ENCODE measurements at places on chromosomes 13 and 19.
A peak's percentile ranks its signal among the peaks of the same experiment; 100 is the strongest.

DNA sequence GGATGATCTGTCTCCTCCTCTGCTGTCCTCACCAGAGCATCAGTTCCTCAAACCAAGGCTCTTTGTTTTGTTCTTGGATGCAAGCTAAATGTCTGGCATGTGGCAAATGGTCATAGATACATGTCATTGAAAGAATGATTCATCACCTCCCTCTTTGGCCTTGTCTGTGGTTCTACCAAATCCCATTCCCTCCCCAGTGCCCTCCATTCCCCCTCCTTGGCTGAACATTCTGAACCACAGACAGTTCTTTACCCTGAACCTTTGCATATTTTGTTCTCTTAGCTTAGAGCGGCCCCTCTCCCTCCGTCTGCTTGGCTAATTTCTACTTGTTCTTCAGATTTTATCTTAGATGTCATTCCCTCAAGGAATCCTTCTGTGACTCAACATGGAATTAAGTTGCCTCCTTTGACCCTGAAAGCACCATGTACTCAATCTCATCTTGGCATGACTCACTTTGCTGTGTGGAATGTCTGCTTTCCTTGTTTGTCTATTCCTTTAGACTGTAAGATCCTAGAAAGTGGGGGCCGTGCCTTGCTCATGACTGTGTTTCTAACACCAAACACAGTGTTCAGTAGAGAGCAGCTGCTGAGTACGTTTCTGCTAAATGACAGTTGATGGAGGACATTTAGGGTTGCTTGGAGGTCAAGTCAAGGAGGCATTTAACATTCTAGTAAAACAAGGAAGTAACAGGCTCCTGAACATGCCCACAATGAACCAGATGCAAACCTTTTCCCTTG is 8.1 kb downstream of the ALOX5AP start:
- peak; percentile 19 for DNase-seq

GRCh38 chr13:67101730-67102467 is 128.2 kb downstream of the PCDH9 start:
- DNase-seq, result peak; percentile 77

DNA sequence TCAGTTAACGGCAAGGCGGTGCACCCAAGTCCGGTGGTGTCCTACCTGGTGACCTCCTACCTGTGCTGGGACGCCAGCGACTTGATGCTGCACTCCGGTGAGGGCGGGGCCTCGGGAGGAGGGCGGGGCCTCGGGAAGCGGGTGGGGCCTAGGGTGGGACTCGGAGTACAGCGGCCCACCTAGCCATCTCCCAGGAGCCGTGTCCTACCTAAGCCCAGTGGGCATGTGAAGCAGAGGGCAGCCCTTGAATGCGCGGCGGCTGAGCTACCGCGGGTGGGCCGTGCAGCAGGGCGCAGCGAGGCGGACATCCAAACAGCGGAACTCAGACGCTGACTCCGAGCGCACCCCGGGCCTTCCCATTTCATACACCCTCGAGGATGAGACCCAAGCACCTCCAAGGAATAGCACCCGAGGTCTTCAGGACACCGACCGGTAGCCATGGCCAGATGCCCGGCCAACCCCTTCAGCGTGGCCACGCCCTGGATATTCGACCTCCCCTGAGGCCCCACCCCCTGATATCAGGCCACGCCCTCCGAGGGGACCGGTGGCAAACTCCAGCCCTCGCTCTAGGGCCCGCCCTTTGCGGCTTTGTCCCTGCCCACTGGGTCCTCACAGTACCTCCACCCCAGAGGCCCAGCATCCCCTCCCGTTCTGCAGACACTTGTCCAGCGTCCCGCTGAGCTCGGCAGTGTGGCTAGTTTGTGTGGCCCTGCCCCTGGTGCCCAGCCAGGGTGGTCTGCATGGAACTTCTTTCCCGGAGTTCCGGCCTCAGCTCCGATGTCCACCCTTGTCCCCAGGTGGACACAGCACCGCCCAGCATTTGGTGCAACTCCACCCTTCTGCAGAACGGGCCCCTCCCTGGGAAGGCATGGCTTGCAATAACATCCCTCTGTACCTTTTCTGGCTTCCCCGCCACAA is 5.4 kb downstream of the KLK1 start:
- no peak for DNase-seq

- DNase-seq, result no peak
Measured at GRCh38 chr13:50384724-50385123, 369.5 kb downstream of the KCNRG start.

- DNase-seq, result no peak
Measured at GRCh38 chr13:39825886-39826285, 170.4 kb downstream of the COG6 start.

- DNase-seq, result no peak
Measured at GRCh38 chr19:56959205-56959604, 118.7 kb upstream of the PEG3 start.

- no peak for DNase-seq
Measured at GRCh38 chr13:48979892-48980291, 4.2 kb downstream of the FNDC3A start.

- no peak for DNase-seq
Measured at GRCh38 chr19:13100841-13101589, 1.6 kb downstream of the LYL1 start.

DNA sequence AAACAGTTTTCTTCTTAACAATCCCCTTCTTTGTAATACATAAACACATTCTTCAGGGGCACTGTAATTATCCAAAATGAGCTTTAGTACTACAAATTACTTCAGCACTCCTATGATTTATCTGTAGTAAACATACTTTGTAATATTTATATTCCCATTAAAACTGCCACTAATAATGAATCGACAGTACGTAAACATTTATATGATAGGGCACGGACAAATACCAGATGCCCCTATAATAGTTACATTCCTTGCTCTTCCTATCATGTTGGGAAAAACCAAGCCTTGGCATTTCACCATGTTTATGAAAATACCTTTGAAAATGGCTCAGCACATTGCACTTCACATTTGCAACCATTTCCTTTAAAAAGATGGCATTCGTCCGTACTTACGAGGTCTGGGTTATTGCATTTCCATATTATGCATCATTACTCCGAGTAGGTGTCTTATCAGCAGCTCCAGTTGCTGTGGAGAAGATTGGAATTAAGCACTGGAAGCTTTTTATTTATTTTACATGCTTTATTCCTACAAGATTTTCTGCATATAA is 1043.4 kb downstream of the DIAPH3 start:
- DNase-seq, result no peak

DNA sequence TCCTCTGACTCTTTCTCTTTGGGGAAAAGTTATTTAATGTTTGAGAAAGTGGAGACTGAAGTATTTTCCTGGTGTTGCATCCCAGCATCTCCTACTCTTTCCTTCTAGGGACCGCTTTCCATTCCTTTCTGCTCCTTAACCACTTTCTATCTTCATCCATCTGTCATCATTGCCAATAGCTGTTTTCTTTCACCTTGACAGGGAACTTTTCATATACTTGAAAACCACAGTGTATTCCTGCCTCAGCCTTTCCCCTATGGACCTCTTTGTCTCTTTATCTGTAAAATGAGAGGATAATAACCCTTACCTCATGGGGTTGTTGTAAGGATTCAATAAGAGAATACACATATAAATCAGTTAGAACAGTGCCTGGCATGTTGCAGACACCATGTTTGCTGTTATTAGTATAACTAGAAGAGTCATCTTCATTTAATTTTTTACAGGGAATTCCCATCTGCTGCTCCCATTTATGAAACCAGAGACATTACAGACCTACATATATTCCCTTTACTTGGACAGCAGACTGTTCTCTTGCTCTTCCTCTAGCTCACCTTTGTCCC is 31.8 kb downstream of the LCP1 start:
- no peak for DNase-seq

DNA sequence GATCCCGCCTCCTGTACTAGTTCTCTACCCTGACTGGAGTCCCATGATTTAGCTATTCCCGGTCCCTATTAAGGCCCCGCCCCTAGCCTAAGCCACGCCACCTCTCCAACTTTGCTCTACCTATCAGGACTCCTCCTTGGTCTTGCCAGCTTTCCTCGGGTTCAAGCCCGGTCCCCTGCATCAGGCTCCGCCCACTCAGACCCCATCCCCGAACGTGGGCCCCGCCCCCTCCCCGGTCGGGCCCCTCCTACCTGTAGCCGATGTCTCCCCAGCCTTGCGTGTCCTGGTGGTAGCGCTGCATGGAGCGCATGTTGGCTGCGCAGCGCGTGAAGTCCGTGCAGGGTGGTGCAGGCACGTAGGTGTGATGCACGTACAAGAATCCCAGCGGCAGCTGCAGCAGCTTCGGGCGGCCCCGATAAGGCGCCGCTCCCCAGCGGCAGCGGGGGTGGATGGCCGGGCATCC is 7.3 kb upstream of the RASAL3 start:
- no peak for DNase-seq

GRCh38 chr19:32720216-32720935 is 809 bp downstream of the TDRD12 start:
- no peak for DNase-seq

- DNase-seq, result no peak
Measured at GRCh38 chr13:45196096-45196495, 4.7 kb downstream of the KCTD4 start.

GRCh38 chr19:9552536-9553274 is 14.3 kb upstream of the ZNF426 start:
- DNase-seq, result no peak

DNA sequence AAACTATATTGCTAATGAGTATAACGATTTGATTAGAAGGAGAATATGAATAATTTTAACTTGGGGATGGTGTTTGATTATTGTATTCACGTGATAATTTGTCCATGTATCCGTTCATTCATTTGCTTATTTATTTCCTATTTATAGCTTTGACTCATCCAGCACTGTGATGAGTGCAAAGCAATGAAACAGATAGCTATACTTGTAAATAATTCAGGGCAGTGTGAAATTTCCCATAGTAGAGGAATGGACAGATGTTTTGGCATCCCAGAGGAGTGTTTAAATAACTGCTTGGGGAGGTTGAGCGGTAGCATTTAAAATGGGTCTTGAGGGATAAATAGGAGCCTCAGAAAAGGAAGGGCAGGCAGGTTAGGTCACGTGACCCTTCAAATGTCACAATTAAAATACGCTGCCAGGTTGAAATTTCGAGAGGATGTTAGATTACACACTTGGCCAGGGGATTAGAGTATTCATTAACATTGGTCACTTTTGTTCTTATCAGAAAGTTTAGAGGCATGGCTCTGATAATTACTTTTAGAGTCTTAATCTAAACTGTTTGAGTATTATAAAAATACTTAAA is 14.7 kb downstream of the FGF9 start:
- no peak for DNase-seq

- no peak for DNase-seq
Measured at GRCh38 chr19:10971107-10971726, 10.4 kb downstream of the SMARCA4 start.

- no peak for DNase-seq
Measured at GRCh38 chr13:97757807-97758206, 195.7 kb upstream of the IPO5 start.

DNA sequence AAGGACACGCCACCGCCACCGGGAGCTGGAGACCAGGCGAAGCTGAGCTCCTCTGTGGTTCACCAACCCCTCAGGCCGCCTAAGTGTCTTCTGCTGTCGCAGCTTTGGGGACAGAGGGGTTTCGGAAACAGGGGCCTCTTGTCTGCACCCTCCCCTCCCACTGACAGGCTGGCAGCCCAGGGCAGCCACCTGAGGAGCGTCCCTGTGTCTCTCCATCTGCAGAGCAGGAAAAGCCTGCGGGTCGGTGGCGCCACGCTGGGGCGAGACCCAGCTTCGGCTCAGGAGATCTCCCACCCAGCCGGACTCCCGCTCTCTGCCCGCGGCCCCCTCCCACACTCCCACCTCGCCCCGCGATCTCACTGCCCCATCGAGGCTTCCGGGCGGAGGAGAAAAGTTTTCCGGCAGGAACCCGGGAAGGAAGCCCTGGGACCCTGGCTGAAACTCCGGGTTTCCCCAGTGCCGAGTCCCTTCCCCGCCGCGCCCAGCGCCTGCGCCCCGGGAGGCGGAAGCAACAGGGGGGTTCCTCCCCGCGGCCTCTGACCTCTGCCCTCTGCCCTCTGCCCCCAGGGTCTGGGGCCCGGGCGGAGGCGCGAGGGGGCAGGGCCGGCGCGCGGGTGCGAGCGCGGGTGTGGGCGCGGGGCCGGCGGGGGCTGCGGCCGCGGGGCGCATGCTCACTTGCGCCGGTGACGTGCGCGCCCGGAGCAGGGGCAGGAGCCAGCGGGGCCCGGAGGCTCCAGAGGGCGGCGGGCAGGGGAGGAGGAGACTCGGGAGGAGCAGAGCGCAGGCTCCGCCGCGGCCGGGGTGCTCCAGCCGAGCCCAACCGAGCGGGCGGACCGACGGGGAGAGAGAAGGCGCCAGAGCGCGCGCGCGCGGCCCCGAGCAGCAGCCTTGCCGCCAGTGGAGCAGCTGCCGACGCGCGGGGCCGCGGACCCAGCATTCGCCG is at the start of gene ATP11A:
TSS of gene ATP11A (plus strand) at position 736 of the 943 bp plus-strand sequence. CDS start 379 bp downstream, outside the sequence.
- DNase-seq, result peak; percentile 92

DNA sequence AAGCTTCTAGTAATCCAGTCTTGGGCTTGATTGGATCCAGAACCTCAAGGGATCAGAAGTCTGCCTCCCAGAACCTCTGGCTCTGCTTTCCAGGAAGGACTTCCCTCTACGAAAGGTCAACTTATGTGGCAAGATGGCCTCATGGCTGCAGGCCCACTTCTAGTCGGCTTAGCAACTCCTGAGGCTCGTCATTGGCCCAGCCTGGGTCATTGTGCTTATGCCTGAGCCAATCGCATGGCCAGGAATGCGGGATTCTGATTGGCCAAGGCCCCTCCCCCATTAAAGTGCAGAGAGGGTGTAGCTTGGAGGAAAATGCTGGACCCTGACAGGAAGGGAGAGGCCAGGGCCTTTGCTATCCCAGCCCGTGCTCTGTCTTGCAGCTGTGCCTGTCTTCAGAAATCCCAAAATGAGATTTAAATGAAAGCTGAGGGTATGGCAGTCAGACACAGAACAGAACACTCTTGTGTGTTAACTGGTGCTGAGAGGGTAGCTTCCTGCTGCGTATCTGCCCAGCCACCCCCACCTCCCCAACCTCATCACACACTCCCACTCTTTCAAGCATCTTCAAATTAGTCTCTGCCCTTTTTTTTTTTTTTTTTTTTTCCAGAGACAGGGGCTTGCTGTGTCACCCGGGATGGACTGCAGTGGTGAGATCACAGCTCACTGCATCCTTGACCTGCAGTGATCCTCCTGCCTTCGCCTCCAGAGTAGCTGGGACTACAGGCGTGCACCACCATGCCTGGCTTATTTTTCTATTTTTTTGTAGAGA is 5.5 kb upstream of the CCNE1 start:
- DNase-seq, result no peak

DNA sequence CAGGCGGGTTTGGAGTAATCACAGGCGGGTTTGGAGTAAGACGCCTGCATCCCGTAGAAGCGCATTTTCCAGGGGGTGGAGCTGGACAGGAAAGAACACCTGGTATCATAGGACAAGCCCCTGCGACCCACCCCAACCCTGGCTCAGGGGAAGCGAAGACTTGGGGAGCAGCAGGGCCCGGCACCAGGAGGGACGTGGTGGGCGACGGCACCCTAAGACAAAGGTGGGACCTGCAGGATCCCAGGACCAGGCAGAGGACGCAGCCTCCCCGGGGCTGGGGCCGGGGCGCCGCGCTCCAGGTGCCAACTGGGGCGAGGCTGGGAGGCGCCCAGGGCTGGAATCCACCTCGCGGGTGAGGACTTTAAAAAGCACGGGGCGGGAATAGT is 520 bp downstream of the ZNF600 start:
- no peak for DNase-seq
